ENCODE measurements at places on chromosomes 6 and 20.

- DNase-seq = no peak
These were observed 532.1 kb upstream of the CHD6 start for GRCh38 chr20:42150230-42150629.

DNA sequence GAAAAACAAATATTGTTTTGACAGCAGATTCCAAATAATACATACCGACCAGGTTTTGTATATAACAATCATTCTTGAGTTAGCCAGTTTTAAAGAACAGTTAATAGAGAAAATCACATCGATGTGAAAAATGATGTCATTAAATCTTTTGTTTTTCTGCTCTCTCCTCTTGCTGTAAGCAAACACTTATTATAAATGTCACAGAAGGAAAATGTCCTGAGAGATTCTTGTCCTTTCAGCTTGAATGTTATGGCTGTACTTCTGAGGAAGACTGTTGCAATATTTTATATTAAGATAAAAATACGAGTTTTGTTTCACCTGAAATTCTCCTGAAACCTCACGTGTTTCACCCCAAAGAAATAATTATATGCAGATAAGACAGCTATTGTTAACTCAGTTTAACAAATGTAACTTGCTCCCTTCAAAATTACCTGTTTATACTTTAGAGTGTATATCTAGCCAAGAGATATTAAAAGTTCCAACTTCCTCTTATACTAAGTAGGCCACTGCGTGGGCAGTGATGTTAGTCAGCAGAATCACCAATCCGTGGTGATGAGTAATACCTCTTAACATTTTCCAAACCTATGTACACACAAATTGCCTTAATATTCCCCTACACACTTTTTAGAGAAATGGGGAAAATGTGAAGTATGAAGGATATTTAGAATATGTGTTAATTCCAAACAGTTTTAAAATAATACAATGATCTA lies 1111.4 kb upstream of the CITED2 start:
- DNase-seq = no peak

DNA sequence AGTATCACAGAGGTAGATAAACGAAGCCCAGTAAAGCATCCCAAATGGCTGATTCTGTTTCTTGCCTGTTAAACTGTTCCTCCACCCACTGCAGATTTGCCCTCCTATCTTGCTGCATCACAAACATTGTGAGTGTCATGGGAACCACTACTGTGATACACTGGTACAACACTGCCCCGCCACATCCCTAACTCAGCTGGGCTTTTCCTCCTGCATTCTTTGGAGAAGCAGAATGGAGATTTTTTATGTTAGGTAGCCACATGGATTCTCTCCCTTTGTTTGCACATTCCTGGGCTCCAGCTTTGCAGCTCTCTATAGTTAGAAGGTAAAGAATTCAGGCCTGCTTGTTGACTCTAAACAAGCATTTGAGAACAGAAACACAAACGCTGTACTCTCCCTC lies 234.1 kb downstream of the TMEM242 start:
- DNase-seq = no peak

DNA sequence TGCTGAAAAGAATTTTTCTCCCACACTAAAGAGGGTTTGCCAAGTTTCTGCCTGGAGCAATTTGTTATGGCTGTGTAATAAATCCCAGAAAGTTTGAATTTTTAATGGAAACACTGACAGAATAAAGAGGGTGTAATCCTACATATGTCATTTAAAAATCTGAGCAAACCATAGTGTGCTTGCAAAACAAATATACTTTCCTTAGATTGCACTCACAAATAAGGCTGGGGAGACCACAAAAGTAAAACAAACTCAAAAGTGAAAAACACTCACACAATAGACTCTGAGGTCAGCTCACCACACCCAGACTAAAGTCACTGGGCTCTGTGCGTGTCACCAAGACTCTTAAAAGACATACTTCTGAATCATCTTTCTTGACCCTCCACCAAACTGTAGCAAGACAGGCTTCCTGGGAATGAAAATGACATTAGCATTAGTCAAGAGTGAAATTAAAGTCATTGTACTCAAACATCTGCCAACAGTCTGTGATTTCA lies 4.8 kb upstream of the ATXN1 start:
- DNase-seq = no peak

DNA sequence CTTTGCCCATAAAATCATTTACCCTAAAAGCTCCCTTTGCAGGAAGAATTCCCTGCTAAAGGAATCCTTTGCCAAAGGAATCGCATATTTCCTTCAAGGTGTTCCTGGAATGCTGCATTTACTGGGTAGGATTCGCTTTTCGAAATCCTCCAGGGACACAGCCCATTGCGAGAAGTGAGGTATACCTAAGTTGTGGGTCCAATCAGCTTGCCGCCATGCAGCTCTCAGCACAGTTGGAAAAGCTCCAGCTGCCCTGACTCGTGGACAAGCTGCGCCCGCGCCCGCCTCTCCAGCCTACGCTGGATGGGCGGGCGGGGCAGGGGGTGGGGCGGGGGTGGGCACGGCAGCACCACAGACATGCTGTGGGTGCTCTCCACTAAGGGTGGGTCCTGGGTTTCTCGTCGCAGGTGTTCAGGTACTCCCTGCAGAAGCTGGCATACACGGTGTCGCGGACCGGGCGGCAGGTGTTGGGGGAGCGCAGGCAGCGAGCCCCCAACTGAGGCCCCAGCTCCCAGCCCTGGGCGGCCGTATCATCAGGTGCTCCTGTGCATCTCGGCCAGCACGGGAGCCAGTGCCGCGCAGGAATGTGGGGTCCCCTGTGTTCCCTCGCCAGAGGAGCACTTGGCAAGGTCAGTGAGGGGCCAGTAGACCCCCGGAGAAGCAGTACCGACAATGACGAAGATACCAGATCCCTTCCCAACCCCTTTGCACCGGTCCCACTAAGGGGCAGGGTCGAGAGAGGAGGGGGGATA lies 1.4 kb downstream of the NNAT start:
- no peak for DNase-seq

- DNase-seq = no peak
These were observed 37.4 kb upstream of the HDAC2 start for GRCh38 chr6:114008331-114008730.

DNA sequence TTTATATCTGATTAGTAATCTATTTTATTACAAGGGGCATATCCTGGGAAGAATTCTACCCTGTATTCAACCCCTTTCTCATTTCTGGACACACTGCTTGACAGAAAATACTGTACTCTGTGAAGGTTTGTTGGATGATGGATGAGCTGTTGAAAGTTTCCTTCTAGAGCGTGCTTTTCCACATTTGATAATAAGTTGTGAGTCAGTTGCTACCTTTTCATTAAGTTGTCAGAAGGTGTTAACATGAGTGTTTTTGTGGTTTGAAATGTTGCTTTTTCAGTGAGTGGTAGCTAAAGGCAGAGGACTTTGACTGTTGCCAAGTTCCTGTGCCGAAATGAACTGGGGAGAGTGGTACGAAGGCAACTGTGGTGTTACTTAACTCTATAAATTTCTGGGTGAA lies 3.9 kb upstream of the ECI2 start:
- no peak for DNase-seq

- DNase-seq = no peak
These were observed 135.7 kb downstream of the OR2B2 start for GRCh38 chr6:27776504-27776903.

GRCh38 chr6:25054469-25054868 lies 118.7 kb upstream of the RIPOR2 start:
- DNase-seq = no peak

- DNase-seq = no peak
These were observed 27.3 kb downstream of the C6orf89 start for GRCh38 chr6:36913082-36913481.

DNA sequence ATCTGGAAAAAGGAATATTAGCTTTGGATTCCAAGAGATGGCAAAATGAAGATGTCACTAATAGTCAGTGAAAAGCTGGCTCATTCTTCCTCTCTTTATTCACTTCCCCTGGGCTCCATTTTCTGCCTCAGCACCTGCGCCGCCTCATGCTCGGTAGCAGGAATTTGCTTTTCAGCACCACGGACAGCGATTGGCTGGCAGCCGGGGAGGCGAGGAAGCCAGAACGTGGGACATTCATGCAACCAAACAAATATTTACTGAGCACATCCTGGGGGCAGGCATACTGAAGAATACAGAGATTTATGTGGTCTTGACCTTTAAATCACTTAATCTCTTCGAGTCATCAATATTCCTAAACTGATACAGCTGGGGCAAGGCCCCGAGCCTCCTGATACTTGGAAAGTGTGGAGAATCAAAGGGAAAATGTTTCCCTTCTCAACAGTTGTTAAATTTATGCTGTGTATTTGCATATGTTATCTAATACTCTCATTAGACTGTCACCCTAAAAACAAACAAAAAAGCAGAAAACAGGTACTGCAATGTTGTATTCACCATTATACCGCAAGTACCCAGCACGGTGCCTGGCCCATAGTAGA lies 12.1 kb upstream of the PDYN start:
- DNase-seq = peak; percentile 80
